ENCODE measurements at places on chromosomes 2 and 18.

- DNase-seq, result no peak
Measured at GRCh38 chr18:79576686-79577351, 102.8 kb upstream of the CTDP1 start.

- no peak for DNase-seq
Measured at GRCh38 chr2:201135386-201135785, 19.4 kb downstream of the CFLAR start.

GRCh38 chr2:204681412-204681811 lies 136.1 kb downstream of the PARD3B start:
- no peak for DNase-seq

DNA sequence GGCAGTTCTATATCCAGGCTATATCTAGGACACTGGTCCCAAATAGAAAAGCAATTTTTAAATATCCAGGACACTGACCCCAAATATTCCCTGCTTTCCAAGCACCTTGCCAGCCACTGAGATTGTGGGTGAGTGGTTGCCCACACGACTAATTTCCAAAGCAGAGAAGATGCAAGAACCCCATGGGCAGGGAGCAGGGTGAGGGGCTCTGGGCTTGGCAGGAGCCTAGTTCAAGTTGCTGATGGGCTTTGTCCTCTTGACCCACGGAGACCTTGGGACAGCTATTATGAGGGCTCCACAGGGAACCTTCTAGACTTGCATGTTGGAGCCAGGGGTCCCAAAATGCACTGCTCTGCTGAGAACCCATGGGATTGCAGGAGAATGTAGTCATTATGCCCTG lies 146.0 kb upstream of the SMAD2 start:
- DNase-seq, result no peak

GRCh38 chr2:43754180-43754579 lies 19.7 kb upstream of the DYNC2LI1 start:
- no peak for DNase-seq

GRCh38 chr2:230677201-230677946 lies 35.3 kb upstream of the CAB39 start:
- no peak for DNase-seq

Data from osteocyte (in vitro differentiated cells).